Muscle of arm (tissue), 14 donors: ENCODE measurements at places on chromosomes 7 and 10. TPM values are rescaled to one million over a fixed set of nuclear protein-coding genes. Genes with fewer than 3 reads are reported as not detected.

DNA sequence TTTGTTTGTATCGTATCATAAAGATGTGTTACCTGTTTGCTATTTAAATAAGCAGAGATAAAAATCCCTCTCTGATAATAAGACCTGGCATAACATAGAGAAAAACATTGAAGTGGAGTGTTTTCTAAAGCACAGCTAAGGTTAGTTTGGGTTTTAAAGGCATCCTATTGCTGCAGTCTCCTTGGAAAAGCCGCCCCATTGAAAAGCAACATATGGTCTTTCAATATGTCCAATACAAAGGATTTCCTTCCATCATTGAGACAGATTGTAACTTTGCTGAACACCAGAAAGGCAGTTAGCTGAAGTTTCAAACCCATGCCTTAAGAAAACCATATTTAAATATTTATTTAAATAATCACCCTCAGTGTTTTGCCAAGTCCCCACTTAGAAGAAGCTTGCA is 898.5 kb upstream of the KCND2 start:
- DNase-seq = no peak

DNA sequence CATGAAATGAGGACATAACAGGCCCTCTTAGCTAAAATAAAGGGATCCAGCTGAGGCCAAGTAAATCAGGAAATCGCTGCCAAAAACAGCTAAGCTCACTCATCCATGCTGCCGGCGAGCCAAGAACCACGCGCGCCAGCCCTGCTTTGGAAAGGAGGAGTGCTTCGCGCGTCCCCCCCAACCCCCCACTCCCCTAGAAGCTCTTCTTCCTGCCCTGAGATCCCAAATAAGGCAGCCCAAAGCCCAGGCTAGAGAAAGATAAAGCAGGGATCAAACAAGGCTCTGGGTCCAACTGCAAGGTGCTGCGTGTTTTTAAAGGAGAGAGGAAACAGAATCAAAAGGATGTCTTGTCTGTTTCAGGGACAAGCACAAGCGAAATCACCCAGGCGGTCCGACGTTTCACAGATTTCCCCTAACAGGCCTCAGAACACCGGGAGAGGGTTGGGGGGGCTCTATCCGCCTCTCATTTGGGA is 168.3 kb upstream of the AUTS2 start:
- DNase-seq = peak; percentile 91

DNA sequence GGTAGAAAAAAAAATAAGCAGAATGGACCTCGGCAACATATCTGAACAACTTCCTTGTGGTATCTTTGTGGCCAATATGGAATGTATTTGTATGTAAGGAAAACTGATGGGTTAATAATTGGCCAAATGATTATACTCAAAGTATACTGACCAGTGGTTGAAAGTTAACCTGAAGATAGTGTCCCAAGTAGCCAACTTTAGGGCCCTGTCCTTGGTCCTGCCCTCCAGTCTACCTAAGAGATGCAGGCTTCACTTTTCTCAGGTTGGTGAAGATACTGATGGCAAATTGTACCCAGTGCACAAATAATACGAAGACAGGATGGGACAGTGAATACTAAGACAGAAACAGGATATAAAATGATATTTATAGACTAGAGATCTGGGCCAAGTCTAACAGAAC is 109.2 kb downstream of the SORCS3 start:
- DNase-seq = no peak

DNA sequence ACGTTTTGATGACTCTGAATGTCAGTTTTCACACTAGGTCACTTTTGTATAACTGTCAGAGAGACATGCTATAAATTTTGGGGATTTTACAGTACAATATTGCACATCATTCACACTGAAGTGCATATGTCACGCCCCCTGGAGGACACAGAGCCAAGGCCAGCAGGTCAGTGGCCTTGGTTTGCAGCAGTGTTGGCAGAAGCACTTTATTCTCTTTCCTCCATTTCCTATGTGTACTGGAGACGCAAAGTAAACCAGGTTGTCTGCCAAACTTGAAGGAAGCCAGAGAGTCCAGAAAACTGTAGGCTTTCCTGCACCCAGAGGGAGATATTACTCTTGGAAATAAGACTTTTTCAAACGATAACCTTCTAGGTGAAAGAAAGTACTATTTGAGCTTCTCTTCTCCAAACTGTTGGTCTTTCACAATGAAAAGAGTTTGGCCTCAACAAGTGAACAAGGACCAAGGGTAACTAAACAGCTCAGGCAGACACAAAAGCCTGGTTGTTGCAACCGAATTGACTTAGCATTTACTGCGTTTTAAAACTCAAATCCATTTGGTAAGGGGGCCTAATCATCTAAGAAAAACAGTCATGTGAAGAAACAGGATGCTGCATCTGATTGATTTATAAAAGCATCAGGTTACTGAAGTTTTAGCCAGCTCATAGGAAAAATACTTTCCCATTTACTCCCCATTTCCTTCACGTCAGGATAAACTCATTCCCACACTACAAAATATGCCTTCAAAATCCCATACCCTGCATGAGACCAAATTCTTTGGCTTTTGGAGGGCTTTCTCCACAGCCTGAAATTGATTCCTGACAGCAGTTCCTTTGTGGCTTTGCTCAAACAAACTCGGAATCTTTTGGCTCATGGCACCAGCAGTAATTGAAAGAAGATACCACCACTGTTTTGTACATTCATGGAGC is 83.0 kb upstream of the SEC61G start:
- DNase-seq = peak; percentile 64

- DNase-seq = no peak
Observed at GRCh38 chr10:2036209-2036608, 298.9 kb upstream of the ADARB2 start.

- no peak for DNase-seq
Observed at GRCh38 chr10:47104786-47105385, 193.7 kb downstream of the PTPN20 start.

GRCh38 chr7:158410720-158411119 is 176.9 kb downstream of the PTPRN2 start:
- no peak for DNase-seq

DNA sequence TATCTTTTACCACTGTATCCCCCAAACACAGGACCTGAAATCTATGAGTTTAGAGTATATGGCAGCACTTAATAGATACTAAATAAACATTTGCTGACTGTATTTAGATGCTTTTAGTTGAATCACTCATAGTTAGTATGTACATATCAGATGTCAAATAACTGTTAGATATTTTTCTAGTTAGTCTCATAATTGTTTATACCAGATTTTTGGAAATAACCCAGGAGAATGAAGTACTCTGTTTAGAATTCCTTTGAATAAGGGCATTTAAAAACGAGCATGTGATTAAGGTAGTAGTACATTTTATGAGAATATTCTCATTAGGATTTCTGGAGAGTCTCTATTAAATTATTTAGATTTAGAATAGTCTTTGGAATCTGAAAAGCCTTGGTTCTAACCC is 22.3 kb upstream of the ZEB1 start:
- no peak for DNase-seq

- no peak for DNase-seq
Observed at GRCh38 chr10:33412653-33413361, 78.3 kb upstream of the NRP1 start.

GRCh38 chr7:105674200-105674920 is 93.1 kb upstream of the EFCAB10 start:
- DNase-seq = no peak

DNA sequence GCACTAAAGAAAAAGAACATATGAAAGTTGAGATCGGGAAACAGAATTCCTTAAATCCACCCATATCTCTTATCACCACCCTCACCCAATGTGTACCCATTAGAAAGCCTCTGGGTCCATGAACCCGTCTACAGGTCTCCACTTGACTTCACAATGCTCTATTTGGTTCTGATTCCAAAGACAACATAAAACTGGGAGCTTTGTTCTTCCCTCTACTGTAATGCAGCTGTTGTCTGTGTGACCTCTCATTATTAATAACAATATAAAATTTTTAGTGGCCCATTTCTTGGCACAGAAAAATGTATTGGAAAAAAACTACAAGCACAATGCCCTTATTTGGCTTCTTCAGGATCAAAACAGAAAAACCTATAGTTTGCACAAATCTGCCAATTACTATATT is 30.0 kb downstream of the DOCK4 start:
- DNase-seq = no peak

DNA sequence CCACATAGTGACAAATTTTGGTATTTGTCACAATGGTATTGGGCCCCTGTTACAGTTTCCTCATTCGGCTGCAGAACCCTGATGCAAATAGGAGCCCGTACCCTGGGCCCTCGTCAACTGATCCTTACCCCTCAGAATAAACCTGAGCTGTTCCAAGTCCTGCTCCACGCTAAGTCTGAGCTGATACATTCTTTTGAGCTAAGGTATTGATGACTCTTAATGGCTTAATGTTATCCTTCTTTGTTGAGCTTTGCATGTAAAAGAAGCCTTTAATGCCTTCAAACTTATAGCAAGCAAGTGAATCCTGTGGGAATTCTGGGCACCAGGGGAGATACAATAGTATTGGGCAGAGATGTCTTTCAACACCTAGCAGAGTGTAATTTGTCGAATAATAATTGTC is 31.8 kb downstream of the GATA3 start:
- no peak for DNase-seq

DNA sequence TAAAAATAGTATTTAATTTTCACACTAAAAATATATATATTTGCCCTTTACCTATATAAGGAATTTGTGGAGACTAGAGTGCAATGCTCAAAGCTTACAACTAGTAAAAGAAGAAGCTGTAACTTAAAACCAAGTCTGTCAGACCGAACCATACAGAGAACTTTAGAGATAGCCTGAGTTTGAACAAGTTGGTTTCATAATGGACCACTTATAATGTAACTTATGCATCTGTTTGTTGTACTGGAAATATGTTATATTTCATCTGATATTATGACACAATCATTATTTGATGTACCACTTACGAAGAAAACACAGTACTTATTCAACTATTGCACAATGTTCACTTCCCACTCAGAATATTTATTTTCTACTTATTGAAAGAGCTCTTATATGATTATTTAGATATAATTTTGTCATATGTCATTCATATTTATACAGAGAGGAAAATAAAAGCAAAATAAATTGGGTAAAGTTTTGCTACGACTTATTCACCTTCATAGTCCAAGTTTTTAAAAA is 462.8 kb downstream of the ATRNL1 start:
- DNase-seq = no peak

GRCh38 chr7:5679813-5680473 is 101.5 kb downstream of the RNF216 start:
- no peak for DNase-seq

DNA sequence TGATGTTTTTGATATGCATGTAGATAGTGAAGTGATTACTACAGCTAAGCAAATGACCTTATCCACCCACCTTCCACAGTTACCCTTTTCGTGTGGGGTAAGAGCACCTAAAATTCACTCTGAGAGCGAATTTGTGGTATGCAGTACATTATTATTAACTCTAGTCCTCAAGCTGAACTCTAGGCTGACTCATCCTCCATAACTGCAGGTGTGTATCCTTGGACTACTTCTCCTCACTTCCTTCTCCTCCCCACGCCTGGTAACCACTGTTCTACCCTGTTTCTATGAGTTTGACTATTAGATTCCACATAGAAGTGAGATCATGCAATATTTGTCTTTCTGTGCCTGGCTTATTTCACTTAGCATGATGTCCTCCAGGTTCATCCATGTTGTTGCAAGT is 484.6 kb downstream of the GATA3 start:
- DNase-seq = no peak

- DNase-seq = no peak
Observed at GRCh38 chr10:81135851-81136250, 598.1 kb downstream of the SH2D4B start.

DNA sequence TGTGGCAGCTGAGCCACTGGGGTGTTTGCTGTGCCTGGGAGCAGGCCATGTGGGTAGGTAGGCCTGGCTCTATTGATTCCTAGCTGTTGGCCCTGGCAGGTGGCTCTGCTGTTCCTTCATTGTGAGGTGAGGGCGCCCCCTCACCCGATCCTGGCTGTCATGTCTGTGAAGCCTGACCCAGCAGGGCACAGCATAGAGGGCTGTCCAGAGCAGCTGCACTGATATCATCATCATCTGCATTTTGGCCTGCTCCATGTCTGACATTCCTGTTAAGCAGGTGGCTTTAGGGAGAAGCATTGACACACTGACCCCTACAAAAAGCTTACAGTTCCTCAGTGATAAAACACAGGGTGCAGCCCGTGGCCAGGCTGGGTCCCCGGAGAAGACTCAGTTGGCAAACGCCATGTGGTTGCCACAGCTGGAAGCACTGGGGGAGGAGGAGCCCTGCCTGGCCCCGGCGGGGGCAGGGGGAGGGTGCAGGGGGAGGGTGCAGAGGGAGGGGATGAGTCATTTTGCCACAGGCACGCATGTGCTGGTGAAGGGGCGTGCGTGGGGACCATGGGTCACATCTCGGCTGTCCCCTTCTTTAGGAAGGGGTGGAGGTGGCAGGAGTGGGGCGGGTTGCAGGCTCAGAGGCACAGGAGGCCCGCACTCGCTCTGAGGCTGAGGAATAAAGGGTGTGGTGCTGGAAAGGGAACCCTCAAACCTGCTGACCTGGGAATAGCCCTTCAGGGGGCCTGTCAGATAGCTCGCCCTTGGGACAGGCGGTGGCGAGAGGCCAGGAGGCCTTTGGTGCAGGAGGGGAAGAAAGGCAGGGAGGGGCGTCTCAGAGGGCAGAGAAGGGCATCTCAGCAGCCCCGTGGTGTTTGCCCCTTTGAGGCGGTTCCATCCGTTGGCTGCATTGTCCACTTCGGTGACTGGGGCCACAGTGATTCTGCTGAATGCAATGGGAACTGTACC is 31.6 kb downstream of the IKZF1 start:
- no peak for DNase-seq

GRCh38 chr7:101114492-101114891 is 12.4 kb upstream of the SERPINE1 start:
- DNase-seq = no peak

DNA sequence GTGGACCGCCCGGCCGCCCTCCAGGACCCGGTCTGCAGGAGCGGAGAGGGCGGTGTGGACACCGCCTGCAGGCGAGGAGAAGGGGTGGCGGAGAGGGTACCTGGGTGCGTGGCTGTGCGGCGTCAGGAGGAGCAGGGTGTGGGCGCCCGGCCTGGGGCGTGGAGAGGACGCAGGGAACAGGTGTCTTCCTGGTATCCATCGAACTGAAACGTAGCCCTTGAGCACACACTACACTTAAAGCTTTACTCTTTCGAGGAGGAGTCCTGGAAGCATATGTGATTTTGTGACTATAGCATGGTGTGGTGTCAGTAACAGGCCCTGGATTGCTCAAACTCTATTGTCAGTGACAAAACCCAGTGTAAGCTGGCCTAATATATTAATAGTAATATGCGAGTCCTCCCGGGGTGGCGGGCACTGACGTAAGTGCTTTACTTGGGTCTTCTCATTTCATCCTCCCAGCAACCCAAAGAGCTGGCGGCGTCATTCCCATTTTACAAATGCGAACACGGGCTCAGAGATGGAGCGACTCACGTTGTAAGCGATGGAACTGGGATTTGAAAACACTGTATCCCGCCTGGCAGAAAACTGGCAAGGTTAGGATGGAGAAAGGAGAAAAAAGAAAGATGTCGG is 508 bp upstream of the TECPR1 start:
- no peak for DNase-seq

The GNGT1 gene
- polyA plus RNA-seq = not detected

The SH2D4B gene
- 0.07 TPM for polyA plus RNA-seq

The VAX1 gene
- not detected for polyA plus RNA-seq

The UNCX gene
- not detected for polyA plus RNA-seq

The LRRD1 gene
- not detected for polyA plus RNA-seq

The CNPY1 gene
- polyA plus RNA-seq = 0.17 TPM

The UTF1 gene
- not detected for polyA plus RNA-seq

The TMEM168 gene
- 27.3 TPM for polyA plus RNA-seq

The GPR85 gene
- 1.5 TPM for polyA plus RNA-seq

The PHKG1 gene
- 25.0 TPM for polyA plus RNA-seq
